ENCODE measurements at places on chromosomes 1 and 21.
A peak's percentile ranks its signal among the peaks of the same experiment; 100 is the strongest.

DNA sequence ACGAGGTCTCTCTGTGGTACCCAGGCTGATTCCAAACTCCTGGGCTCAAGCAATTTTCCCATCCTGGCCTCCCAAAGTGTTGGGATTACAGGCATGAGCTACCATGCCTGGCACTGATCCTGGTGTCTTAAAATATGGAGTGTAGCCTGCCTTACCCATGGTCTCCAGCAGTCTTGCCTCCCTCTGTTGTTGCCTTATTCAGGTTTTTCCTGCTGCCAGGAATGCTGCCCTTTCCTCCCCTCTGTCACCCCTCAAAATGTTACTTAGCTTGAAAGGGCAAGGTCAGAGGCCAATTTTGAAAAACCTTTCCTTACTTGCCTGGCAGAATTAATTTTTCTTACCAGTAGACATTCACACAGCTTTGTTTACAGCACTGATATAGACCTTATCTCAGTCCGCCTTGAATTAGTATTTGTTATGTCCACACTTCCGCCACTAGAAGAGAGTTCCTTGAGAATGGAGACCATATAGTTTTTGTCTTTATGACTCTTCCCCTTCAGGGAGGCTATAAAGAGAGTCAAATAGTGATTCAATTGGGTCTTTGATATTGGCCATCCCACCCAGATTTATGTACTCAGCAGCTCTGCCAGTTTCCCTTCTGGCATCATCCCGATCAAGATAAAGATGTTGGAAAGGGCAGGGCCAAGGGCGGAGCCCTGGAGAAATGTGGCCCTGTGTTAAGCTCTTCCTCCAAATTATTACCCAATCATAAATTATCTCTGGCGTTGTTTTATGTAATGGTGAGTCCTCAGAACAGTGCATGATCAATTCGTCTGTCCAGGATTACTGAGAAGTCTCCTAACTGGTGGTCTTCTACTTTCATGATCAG lies 38.8 kb downstream of the C1orf21 start:
- no peak for DNase-seq

GRCh38 chr1:100793659-100794058 lies 74.1 kb downstream of the VCAM1 start:
- DNase-seq = no peak

DNA sequence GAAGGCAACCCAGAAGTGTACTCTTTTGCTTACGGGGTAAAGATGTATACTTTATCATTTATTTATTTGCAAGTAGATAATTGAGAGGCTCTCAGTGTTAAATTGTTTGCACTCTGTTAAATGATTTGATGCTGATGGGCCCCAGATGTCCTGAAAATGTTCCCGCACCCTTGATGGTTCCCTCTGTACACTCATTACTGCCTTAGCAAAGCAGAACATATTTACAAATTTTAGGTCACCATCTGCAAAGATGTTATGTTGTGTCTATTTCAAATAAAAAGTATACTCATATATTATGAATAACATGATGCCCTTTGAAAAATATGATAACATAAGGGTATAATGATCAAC lies 240.5 kb upstream of the SNX7 start:
- DNase-seq = peak; percentile 6

- DNase-seq = no peak
Measured at GRCh38 chr1:64543831-64544230, 73.9 kb downstream of the CACHD1 start.

DNA sequence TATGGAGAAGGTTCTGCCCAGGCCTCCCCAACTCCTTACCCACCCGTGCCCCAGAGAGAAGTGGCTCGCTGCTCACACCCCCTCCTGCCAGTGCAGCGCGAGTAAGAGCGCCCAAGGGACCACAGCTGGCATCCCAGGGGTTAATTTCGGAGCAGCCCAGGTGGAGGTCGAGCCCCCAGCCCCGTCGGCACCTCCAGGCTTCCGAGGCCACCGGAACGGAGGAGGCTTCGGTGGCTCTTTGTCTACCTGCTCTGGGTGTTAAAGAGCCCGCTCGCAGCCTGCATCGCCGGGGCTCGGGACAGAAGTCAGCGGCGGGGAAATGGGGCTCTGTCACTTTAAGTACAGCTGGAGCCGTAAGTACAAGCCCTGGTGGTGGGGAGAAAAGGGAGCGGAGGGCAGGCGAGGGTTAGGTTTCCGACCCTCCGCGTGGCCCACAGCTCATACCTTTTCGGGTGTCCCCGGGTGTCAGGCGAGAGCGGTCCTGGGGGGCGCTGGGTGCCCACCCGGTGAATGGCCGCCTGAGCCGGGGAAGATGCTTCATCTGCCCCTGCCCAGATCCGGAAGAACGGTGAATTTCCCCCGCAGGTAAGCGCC lies 89.4 kb upstream of the IPO9 start:
- DNase-seq = peak; percentile 31

GRCh38 chr1:36582066-36582755 lies 99.5 kb upstream of the CSF3R start:
- DNase-seq = no peak

- DNase-seq = no peak
Measured at GRCh38 chr1:25074351-25075227, 144.5 kb upstream of the RUNX3 start.

GRCh38 chr1:117178756-117179155 lies 32.0 kb downstream of the VTCN1 start:
- DNase-seq = no peak

DNA sequence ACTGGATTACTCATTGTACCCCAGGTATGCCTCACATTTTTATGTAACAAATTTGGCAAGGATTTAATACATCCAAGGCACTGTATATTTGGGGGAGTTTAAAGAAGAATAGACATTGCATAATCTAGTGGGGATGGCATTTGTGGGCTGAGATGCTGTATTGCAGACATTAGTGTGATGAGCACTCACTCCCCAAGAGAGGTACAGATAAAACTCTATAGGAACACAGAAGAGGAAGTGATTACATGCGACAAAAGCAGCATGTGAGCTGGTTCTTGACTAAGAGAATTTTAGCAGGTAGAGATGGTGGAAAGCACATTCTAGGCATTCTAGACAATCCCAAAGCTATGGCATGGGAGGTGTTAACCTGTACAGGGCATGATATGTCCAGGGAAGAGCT lies 24.2 kb upstream of the CDC14A start:
- DNase-seq = no peak

DNA sequence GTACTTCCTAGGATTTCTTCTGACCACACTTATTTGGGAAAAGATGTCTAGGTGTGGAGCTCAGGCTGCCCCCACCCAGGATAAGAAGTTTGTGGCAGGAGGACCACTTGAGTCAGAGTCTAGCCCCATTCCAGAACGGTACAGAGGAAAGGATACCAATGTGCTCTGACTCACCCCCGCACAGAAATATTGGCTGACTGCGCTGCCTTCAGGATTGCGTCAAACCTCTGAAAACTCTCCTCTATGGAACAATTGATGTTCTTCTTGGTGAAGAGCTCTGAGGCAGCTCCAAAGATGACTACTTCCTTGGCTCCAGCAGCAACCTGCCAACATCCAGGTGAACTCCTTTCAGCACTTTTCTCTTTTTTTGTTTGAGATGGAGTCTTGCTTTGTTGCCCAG lies 11.2 kb downstream of the HMGCL start:
- DNase-seq = no peak

GRCh38 chr1:51063121-51063520 lies 38.9 kb upstream of the C1orf185 start:
- DNase-seq = peak; percentile 97

- peak; percentile 52 for DNase-seq
Measured at GRCh38 chr1:94746635-94747525, 73.3 kb upstream of the SLC44A3 start.

GRCh38 chr1:206687915-206688442 lies 3.3 kb downstream of the MAPKAPK2 start:
- DNase-seq = peak; percentile 31

GRCh38 chr21:34510148-34511142 lies 1.6 kb downstream of the KCNE1 start:
- peak; percentile 72 for DNase-seq

GRCh38 chr1:207803678-207804077 lies 51.8 kb downstream of the CD46 start:
- DNase-seq = no peak

- peak; percentile 89 for DNase-seq
Measured at GRCh38 chr1:236020359-236021219, 44.3 kb downstream of the NID1 start.

DNA sequence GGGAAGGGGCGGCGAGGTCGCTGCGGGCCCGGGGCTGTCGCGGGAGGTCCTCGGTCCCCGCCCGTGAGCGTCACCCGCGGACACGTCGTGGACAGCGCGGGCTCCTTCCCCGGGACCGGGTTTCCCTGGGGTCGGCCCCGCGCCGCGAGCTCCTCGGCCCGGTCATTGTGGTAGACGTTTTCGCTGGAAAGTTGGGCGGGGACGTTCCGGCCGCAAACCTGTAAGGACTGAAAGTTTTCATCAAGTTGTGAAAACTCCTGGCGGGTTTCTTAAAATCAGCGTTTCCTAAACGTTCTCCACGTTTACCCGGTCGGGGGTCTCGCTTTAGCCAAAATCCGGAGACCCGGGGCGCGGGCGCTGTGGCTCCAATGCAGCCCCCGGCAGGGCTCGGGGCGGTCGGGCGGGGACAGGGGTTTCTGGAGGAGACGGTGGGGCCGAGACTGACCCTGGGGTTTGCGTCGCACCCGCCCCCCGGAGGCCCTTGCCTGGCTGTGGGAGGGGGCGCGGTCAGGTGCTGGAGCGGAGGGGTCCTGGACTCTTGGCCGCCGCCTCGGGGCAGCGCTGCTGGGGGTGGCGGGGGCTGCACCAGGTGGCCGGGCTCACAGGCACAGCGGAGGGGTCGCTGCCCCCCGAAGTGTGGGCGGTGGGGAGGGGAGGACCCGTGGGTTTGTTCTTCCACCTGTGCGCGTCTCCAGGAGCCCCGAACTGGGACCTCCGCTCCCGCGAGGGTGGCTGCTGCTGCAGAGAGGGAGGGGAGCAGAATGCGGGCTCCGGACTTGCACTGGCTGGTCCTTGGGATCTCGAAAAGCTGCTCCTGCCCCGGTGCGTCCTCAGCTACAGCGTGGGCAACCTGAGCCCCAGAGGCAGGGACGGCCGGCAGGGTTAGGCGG lies 827 bp downstream of the PRKCZ start:
- no peak for DNase-seq

DNA sequence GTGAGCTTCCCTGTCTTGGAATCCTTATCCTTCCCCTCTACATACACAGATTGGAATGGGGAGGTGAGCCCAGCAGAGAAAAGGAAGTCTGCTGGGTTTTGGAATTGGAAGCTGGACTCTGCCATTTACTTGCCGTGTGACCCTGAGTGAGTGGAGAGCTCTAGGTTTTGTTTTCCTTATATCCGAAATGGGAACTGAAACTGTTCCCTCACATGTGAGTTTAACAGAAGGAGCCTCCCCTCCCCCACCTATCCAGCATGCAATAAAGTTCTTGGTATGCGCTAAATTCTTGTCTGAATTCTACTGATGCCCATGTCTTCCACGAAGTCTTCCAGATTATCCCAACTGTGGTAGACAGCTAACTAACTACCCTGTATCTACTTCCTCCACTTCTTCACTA lies 58.7 kb downstream of the NENF start:
- no peak for DNase-seq

DNA sequence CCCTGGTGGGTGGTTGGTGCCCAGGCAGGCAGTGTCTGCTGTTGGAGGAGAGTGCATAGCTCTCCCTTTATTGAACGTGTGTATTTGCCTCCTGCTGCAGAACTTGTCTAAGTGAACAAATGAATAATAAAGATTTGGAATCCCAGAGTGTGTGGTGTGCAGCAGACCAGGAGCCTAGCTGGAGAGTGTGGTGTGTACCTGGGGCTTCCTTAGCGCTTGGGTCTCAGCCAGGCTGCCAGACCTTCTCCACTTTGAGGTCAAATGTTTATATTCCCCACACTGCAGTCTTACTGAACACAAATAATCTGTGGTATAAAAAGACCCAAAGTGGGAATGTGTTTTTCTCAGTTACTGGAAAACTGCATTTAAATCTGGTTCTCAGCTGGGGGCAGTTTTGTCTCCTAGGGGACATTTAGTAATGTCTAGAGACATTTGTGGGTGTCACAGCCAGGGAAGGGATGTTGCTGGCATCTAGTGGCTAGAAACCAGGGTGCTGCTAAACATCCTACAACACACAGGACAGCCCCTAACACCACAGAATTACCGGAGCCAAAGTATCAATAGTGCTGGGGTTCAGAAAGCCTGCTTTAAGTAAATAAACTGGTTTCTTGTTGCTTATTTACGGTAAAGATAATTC lies 23.6 kb downstream of the SLC37A1 start:
- no peak for DNase-seq

- DNase-seq = no peak
Measured at GRCh38 chr1:168910403-168910802, 181.4 kb upstream of the DPT start.

DNA sequence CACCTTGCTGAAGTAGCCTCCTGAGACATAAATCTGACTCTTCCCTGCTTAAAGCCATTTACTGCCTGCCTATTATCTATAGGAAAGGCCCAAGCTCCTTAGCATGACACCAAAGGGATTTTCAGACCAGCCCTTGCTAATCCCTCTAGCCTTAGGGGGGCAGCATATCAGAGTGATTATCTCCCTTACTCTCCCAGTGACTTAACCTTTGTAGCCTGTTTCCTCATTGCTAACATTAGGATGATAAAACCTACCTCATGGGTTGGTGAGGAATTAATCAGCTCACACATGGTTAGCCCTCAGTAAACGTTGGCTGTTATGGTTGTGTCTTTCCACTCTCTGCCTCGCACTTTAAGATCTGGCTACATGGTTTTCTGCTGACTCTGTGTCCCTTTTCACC lies 70.1 kb downstream of the ROR1 start:
- no peak for DNase-seq

DNA sequence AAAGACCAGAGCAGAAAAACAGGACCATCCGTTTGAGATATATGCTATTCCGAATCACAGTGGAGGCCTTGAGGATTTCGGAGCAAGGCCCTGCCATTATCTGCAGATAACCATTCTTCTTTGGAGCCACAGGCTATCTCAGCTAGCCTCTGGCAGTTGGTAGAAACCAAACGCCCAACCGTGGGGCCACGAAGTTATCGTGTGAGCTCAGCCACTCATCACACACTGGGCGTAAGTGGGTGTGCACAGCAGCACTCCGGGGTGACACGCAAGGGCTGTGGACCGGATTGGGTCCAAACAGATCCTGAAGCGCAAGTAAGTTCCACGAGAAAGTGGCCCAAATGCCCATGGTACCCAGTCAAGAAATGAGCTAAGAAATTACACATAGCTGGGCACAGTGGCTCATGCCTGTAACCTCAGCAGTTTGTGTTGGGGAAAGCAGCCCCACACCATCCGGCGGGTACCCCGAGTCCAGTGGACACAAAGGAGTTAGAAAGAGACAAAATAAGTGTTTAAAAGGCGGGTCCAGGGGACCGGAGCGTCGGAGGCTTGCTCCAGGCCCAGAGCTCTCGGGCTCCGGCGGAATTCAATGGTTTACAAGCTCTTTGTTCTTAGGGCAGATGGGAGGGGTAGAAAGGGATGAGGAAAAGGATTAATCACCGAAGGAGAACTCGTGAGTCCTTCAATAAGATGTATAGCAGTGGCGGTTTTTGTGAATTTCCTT lies 130.6 kb downstream of the LIPI start:
- no peak for DNase-seq

- DNase-seq = no peak
Measured at GRCh38 chr1:53622531-53622930, 116.4 kb downstream of the GLIS1 start.
